H1 (cell line): ENCODE measurements at places on chromosomes 7 and 10. TPM values are rescaled to one million over a fixed set of nuclear protein-coding genes. Genes with fewer than 3 reads are reported as not detected.

GRCh38 chr10:21944727-21945386, 58.7 kb downstream of the DNAJC1 start:
- no peak for DNase-seq
- H3K4me1 ChIP-seq = no peaks in the 10 kb centered on the region
- no peak overlapping the region for H3K4me3 ChIP-seq
- H3K27ac ChIP-seq = no peak overlapping the region

GIMAP1 gene
- polyA plus RNA-seq = not detected in 2 replicates

AHR gene
- 1.1 and 1.4 TPM in 2 replicates for polyA plus RNA-seq

GRCh38 chr7:83469076-83469475, 179.9 kb downstream of the SEMA3E start:
- H3K4me3 ChIP-seq = no peak overlapping the region
- no peak for DNase-seq
- H3K4me1 ChIP-seq = peaks cover 11% of the 10 kb centered on the region; the same call in 1 of the 2 replicates
- no peaks in the 10 kb centered on the region for H3K27me3 ChIP-seq
- no peaks in the 10 kb centered on the region for H3K36me3 ChIP-seq

DNA sequence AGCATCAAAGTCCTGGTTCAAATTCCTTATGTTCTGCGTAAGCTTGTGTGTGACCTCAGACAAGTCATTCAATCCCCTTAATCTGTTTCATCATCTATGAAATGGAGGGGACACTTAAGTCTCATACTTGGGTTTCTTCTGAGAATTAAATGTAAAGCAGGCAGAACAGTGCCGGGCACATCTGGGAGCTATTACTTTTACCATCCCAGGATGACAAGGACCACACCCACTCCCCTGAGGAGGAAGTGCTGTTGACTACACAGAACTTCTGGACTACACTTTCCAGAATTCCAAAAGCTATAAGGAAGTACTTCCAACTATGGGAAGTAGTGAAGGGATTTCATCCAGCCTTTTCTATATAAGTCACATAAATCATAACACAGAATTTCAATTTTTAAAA, 294.9 kb downstream of the IPMK start:
- no peaks in the 10 kb centered on the region for H3K36me3 ChIP-seq
- no peak overlapping the region for H3K27ac ChIP-seq
- no peak overlapping the region for H3K4me3 ChIP-seq
- no peak for DNase-seq

DNA sequence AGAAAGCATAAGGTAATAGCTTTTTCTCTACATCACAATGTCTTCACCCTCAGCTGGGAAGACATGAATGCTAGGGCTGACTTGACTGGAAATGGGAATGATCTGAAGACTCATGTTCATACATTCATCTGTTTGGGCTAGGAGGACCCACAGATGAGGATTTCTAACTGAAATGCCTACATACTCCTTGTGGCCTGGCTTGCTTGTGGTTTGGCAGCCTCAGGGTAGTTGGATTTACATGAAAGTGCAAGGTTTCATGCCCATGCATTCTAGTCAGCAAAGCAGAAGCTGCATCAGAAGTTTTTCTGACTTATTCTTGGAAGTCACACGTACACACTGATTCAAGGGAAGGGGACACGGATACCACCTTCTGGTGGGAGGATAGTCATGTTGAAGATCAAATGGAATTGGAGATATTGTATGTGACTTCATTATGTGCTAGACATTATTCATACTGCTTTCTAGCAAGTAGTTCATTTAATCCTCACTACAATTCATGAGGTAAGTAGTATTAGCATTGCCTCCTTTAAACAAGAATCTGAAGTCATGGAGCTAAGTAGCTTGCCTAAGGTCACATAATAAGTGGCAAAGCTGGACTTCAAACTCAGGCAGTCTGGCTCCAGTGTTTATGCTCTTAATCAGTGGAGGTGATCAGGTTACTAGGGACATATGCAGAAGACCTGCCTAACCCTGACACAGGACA, 957.0 kb downstream of the LRMDA start:
- no peak overlapping the region for H3K27ac ChIP-seq
- no peaks in the 10 kb centered on the region for H3K4me1 ChIP-seq
- no peak for DNase-seq

- H3K27ac ChIP-seq = no peak overlapping the region
- H3K27me3 ChIP-seq = no peaks in the 10 kb centered on the region
- H3K4me1 ChIP-seq = no peaks in the 10 kb centered on the region
- no peak for DNase-seq
- no peak overlapping the region for H3K4me3 ChIP-seq
Observed at GRCh38 chr10:128274938-128275337, 148.7 kb upstream of the MKI67 start.

GRCh38 chr10:78511324-78512204, 477.9 kb downstream of the RPS24 start:
- no peak for DNase-seq
- no peaks in the 10 kb centered on the region for H3K27me3 ChIP-seq
- no peak overlapping the region for H3K27ac ChIP-seq
- no peaks in the 10 kb centered on the region for H3K4me1 ChIP-seq
- H3K4me3 ChIP-seq = no peak overlapping the region

- no peaks in the 10 kb centered on the region for H3K36me3 ChIP-seq
- H3K4me1 ChIP-seq = no peaks in the 10 kb centered on the region
Observed at GRCh38 chr10:34824870-34825269, 9.8 kb upstream of the PARD3 start.

DNA sequence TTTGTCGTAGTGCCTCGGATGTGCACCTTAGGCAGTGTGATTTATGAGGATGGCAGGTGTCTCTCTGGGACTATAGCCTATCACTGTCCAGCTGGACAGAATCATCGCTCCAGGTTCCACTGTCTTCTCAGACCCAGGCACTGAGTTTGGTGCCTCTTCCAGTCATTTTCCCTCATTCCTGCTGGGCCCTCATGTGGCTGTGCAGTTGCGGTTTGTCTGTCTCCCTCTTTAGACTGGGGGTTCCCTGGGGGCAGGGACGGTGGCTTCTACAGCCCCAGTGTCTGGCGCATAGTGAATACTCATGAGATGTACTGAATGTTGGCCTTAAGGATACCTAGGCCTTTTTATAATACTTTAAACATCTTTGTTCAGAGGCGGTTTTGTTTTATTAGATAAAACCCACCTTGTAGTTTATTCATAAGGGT, 28.9 kb downstream of the CCM2 start:
- no peaks in the 10 kb centered on the region for H3K36me3 ChIP-seq
- no peak overlapping the region for H3K27ac ChIP-seq
- no peak for DNase-seq
- H3K4me1 ChIP-seq = no peaks in the 10 kb centered on the region
- H3K27me3 ChIP-seq = no peaks in the 10 kb centered on the region

- no peak overlapping the region for H3K4me3 ChIP-seq
- no peak for DNase-seq
- H3K27me3 ChIP-seq = no peaks in the 10 kb centered on the region
- H3K27ac ChIP-seq = no peak overlapping the region
Observed at GRCh38 chr7:139016931-139017511, 18.8 kb downstream of the ZC3HAV1L start.
